ENCODE measurements at places on chromosomes 13 and 19.

GRCh38 chr13:41675306-41675705 is 218.0 kb downstream of the RGCC start:
- DNase-seq = no peak

GRCh38 chr13:110308656-110309359 is 1.7 kb downstream of the COL4A2 start:
- DNase-seq = no peak

GRCh38 chr13:60838581-60838980 is 441.6 kb downstream of the TDRD3 start:
- DNase-seq = no peak

DNA sequence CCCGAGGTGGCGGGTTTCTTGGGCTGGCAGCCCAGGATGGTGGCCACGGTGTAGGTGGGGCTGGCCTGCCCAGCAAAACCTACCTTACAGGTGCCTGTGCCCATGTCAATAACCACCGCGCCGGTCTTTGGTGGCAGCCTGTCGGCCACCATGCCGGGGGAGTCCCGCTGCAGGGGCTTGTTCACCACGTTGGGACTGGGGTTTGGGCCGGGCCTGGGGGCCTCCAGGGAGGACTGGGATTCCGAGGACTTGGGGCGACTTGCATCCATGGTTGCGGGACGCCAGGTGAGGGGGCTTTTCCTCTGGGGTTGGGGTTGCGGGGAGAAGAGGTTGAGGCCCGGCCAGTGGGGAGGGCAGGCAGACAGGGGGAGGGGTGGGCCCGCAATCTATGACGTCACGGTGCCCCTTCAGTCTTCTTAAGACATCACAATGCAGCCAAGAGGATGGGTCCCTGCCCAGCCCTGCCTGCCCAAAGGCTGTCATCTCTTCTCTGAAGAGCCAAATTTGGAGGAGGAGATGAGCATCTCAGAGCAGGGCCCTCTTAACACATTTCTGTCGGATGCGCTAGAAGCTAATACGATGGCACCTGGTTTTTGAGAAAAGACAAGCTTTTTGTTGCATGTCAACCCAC is at the start of gene ACTL9:
Gene ACTL9 (minus strand): TSS at position 363 of the 631 bp plus-strand sequence. CDS start 94 bp downstream, at position 269.
- no peak for DNase-seq

GRCh38 chr19:29537181-29537580 is 11.4 kb downstream of the VSTM2B start:
- no peak for DNase-seq

GRCh38 chr19:50890422-50891252 is 17.4 kb downstream of the KLK2 start:
- no peak for DNase-seq

DNA sequence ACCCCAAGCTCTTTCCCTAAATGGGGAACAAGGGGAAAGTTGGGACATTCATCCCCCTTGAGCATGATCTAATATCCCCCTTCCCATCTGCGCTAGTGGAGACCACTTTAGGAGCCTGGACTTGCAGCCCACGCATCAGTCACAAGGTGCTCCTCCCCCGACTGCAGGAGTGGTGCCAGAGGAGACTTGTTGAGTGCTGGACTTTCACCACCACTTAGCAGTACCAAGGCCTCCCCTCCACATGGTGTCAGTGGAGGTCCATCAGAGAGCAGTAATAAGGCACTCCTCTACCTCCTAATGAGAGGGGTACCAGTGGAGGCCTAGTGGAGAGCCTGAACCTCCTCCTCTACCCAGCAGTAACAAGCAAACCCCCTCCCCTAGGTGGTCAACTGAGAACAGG is 22.5 kb downstream of the CAB39L start:
- peak; percentile 20 for DNase-seq

DNA sequence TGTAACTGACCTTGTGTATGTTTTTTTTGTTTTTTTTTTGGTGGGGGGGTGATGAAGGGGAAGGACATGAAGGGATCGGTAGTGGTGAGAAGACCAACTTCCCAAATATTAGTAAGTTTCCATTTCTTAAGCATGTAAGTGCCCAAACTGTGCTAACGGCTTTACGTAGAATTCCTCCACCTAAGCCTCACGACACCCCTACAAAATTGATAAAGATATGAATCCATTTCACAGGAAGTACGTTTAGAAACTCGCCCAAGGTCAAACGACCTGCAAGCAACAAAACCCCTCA is 649 bp downstream of the UQCRFS1 start:
- no peak for DNase-seq

DNA sequence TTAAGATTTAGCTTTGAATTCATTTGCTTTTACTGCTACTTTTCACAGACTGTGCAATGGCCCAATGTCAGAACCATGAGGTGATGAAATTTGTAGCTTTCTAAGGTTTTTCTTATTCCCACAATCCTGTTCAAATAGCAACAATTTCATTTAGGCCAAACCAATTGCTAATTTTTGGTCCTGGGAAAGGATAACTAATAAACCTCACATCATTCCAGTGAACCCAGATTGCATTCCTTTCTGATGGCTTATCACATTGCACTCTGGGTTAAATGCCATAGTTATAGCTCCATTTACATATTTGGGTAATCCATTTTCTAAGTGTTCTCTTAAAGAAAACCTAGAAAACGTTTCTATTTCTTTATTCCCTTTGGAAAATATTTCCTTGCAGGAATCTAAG is 22.9 kb upstream of the POMP start:
- DNase-seq = no peak

- no peak for DNase-seq
Observed at GRCh38 chr13:95349267-95349666, 48.0 kb upstream of the ABCC4 start.

DNA sequence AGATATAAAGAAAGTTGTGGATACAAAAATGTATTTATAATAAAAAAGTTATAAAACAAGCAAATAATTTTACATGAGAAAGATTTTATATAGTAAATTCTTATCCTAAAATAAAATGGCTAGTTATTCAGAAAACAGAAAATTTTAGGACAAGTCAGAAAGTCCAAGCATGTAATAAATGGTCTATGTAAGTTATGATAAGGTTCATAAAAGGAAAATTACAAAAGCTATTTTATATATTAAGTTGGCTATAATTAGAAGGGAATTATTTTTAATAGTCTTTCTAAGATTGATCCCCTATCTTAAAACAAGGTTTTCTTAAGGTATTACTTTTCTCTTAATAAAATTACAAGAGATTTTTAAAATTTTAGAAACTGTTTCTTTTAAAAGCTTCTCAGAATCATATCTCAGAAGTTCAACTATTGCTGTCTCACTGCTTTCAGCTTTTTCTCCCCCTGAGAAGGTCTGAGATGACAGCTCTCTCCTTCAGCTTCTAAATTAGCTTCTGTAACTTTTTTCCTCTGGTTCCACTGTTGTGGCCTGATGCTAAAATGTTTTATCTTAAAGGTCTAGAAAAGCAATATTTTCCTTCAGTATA is 8.7 kb downstream of the CCDC169 start:
- DNase-seq = no peak

GRCh38 chr19:35461060-35461459 is 13.0 kb downstream of the FFAR2 start:
- DNase-seq = no peak

DNA sequence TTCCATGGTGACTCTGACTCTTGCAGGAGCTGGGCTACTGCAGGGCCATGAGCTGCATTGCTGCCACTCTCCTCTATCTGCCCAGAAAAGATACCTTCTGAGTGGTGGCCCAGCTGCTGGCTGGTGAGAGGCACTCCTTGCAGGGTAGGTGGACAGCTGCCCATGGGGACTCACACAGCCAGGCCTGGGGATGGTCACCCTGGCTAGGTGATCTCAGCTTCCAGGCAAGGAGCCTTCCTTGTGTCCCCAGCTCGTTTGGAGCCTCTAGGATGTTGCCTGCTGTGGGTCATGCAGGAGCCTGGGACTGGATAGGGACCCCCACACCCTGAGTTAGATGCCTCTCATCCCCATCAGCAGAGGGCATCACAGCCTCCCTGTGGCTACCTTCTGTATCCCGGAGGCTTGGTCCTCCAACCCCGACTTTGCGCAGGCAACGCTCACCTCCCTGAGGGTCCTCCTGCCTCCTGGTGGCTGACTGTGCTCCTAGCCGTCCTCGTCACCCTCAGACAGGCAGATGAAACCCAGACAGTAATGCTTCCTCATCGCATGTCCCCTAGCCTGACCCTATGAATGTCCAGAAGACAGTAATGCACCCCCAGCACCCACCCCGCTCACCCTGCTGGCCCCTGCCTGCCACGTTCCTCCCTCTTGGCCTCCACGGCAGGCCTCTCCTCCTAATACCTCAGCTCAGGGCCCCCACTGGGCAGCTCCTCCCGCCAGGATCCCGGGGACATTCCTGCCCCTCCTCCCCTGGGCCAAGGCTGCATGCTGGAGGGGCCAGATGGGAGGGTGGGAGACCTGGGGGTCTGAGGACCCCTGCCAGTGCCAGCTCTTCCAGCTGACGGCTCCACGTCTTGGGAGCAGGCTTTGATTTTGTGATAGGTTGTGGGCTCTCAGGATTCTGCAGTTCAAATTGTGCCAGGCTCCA is 13.6 kb upstream of the ZNF14 start:
- no peak for DNase-seq

- no peak for DNase-seq
Observed at GRCh38 chr13:21736926-21737325, 66.1 kb downstream of the FGF9 start.

GRCh38 chr13:44410328-44410859 is 36.8 kb downstream of the SERP2 start:
- no peak for DNase-seq

GRCh38 chr13:91889641-91890040 is 491.2 kb downstream of the GPC5 start:
- no peak for DNase-seq

- DNase-seq = no peak
Observed at GRCh38 chr13:51524829-51525566, 59.3 kb upstream of the WDFY2 start.

GRCh38 chr13:112442483-112443090 is 66.4 kb downstream of the SPACA7 start:
- DNase-seq = no peak

GRCh38 chr13:114110091-114110829 is 22.2 kb downstream of the RASA3 start:
- peak; percentile 82 for DNase-seq

DNA sequence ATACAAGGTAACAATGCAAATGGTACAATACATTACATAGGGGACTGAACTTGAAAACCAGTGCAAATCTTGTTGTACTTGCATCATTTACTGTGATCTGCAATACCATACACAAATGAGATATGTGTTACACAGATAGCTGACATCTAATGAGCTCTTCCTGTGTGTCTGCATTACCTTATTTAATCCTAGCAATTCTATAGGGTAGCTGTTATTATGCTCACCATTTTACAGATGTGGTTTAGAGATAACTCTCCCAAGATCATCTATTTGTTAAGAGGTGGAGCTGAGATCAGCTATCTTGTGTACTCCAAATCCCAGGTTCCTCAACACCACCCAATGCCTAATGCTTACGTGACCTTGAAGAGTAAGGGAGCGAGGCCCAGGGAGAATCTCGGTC is 21.4 kb upstream of the SERP2 start:
- DNase-seq = no peak

DNA sequence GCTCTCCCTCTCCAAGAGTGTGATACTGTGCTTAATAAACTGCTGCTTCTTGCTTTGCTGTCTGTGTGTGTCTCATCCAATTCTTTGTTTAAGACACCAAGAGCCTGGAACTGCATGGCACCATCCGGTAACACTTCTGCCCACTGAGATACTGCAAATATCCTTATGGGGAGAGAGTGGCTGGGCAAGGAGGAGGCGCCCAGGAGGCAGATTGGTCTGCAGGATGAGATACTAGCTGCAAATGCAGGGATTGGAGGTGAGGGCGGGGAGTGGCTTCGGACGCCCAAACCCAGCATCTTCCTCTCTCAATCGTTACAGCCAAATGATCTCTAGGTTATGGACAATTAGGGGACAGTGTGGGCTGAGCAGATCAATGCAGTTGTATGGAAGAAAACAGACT is 1.7 kb upstream of the SIGLEC7 start:
- no peak for DNase-seq

DNA sequence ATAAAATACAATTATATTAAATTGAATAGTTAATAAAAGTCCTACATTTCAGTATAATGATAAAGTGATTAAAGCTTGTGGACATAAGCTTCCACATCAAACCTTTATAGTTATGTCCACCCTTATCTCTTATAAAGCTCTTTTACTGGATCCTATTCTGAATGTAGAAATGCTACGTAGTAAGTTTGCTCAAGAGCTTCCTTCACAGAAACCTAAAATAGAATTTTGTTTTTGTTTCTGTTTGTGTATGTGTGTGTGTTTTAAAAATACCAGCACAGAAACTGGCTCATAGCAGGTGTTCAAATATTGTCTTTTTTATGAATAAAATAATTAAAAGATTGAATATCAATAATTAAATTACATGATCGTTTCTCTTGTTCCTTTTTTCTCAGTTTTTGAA is 21.0 kb upstream of the UFM1 start:
- no peak for DNase-seq

DNA sequence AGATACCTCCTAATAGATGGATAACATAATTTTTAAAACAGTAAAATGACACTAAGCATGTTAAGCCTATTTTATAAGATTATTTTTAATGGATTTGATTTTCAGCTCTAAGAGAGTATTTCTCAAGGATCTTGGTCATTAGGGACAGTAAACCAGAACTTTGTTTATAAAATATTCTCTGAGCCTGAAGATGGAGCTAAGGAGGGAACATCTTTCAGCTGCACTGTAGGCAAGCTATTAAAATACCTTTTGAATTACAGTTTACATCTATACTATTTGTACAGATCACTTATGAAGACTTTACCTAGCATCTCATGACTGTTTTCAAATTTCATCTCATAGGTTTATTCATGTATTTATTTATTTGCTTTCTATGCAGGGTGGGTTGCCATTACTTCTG is 345.3 kb downstream of the MYO16 start:
- no peak for DNase-seq

- DNase-seq = no peak
Observed at GRCh38 chr19:3225169-3225485, 666 bp downstream of the CELF5 start.

DNA sequence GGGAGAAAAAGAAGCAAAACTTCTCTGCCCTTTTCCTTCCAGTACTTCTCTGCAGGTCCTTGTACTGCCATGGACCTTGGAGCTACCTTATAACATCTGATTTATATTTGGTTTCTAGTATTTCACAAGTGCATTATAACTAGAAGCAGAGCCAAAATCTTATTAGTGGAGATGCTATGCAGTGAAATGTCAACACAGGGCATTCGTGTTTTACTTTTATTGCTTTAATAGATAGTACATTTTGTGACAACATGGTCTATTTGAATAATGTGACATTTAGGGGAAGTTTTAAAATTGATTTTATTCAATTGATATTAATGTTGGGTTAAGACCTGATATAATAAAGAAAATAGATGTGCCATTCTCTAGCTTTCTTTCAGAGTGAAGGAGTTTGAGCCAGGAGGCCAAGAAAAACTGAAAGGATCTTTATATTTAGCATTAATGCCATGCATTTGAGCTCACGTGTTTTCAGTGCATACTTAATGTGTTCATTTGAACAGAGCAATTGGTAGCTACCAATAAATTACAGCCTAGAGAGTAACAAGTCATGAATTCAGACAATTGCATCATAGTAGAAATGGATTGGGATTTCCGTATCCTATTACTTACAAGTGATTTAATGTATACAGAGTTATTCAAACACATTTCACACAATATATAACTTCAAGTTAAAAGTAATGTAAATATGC is 863.8 kb downstream of the GPC5 start:
- DNase-seq = no peak

- no peak for DNase-seq
Observed at GRCh38 chr13:83666141-83666540, 216.1 kb downstream of the SLITRK1 start.

GRCh38 chr13:82569581-82569980 is 1312.7 kb downstream of the SLITRK1 start:
- DNase-seq = no peak

- DNase-seq = no peak
Observed at GRCh38 chr13:37023871-37024270, 23.3 kb downstream of the EXOSC8 start.
